ENCODE measurements at places on chromosomes 7 and 10. TPM values are rescaled to one million over a fixed set of nuclear protein-coding genes. Genes with fewer than 3 reads are reported as not detected.

DNA sequence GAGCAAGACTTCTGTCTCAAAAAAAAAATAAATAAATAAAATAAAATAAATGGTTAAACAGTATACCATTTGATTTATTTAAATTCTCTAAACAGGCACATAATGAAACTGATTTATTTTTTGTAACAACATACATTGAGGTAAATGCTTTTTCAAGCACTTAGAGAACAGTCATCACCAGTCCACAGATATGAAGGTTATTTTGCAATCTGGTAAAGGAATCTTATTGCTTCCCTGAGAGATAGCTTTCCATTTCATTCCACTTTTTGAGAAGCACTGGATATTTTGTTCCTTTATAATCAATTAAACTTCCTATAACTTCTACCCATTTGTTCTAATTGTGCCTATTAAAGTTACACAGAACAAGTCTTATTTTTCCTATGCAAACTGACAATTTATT is 5.2 kb downstream of the CEP55 start:
- no peaks in the 10 kb centered on the region for H3K27me3 ChIP-seq
- H3K4me3 ChIP-seq: no peak overlapping the region
- peaks cover 4% of the 10 kb centered on the region for H3K36me3 ChIP-seq

DNA sequence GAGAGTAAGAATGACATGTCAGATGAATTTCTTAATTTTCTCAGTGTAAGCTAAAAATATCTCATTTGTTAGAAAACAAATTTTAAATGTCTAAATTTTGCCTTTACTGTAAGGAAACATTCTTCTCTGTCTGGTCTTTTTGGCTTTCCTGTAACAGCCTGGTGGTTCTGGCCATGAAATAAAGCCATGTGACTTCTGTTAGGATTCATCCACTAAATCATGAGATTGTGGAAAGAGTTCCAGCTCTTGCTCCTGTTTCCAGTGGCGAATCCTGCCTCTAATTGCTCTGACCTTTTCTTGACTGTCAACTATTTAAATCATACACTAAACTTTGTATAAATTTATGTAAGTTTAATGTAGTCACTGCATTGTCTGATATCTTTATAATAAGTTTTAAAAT is 398.5 kb upstream of the AKR1E2 start:
- no peak overlapping the region for H3K4me3 ChIP-seq
- H3K36me3 ChIP-seq: no peaks in the 10 kb centered on the region
- no peak overlapping the region for H3K27ac ChIP-seq
- DNase-seq: no peak
- no peaks in the 10 kb centered on the region for H3K27me3 ChIP-seq
- peaks cover 24% of the 10 kb centered on the region for H3K4me1 ChIP-seq

Gene GBF1
- 48.7 TPM for total RNA-seq

Gene KLF14
- 0.55 TPM for total RNA-seq

DNA sequence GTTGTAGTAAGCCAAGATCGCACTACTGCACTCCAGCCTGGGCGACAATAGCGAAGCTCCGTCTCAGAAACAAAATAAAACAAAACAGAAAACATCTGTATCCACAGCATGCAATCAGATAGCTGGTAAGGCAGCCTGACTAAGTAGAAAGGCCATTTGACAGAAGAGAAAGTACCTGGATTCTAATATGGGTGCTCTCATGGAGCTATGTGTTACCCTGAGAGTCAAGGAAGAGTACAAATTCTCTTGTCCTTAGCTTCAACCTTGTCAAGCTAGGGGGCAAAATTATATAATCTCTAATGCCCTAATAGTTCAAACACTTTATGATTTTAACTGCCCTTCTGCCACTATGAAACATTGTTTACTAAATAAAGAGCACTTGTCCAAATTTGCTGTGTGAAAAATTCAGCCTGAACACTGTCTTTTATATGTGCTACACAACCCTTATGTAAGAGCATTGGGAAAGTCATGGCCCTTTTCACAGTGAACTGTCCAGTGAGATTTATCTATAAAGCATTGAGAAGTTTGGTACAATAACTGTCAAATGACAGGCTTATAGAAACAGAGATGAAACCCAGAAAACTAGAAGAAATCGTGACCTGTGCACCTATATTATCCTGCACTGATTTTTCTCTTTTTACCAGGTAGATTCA is 51.2 kb upstream of the PRKG1 start:
- H3K36me3 ChIP-seq: no peaks in the 10 kb centered on the region
- no peak overlapping the region for H3K4me3 ChIP-seq
- H3K4me1 ChIP-seq: no peaks in the 10 kb centered on the region
- H3K27ac ChIP-seq: no peak overlapping the region

- H3K27ac ChIP-seq: no peak overlapping the region
- no peaks in the 10 kb centered on the region for H3K36me3 ChIP-seq
- no peak overlapping the region for H3K4me3 ChIP-seq
- H3K27me3 ChIP-seq: peaks cover 1% of the 10 kb centered on the region
- DNase-seq: no peak
Observed at GRCh38 chr7:71285571-71286145, 153.7 kb downstream of the GALNT17 start.

Gene GNG11
- total RNA-seq: not detected

DNA sequence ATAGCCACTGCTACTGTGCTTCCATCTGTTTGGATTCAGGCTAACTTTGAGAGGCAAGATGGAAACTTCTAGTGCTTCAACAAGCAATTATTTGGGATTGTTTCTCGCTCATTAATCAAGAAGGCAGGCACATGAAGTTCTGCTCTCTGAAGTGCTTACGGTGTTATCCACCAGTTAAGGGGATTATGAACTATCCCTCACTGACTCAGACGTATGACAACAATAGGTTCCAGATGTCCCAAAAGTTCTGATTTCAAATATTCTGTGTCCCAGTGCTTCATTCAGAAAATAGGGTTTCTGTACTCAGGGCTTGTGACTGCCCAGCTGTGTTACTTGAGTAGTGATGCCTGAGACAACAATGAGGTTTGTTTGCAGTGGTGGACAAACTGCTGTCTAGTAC is 81.0 kb downstream of the HACD1 start:
- H3K4me1 ChIP-seq: no peaks in the 10 kb centered on the region
- H3K36me3 ChIP-seq: no peaks in the 10 kb centered on the region
- H3K27ac ChIP-seq: no peak overlapping the region
- no peak for DNase-seq

Gene PNLIP
- total RNA-seq: not detected

Gene EGFR
- total RNA-seq: 44.6 TPM

DNA sequence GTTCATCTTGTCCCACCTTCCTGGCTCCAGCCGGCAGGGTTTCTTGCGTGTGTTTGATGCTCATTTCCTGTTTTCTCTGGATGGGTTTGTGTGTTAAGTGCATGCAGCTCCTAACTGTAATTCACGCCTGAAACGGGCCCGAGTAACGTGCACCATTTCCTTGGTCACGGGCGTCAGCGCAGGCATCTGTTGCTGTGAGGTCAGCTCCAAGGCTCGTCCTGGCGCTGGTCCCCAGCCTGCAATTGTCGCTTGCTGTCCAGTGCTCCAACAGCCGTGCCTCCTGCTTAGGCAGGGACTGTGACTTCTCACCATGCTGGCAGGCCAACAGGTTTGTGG is 201.1 kb downstream of the GLRX3 start:
- H3K4me3 ChIP-seq: no peak overlapping the region
- H3K36me3 ChIP-seq: no peaks in the 10 kb centered on the region
- no peak overlapping the region for H3K27ac ChIP-seq
- H3K27me3 ChIP-seq: peaks cover 21% of the 10 kb centered on the region

Gene PPP1R9A
- 21.3 TPM for total RNA-seq

Gene KIAA1217
- total RNA-seq: 99.0 TPM

- peaks cover 4% of the 10 kb centered on the region for H3K4me1 ChIP-seq
- H3K4me3 ChIP-seq: no peak overlapping the region
- no peaks in the 10 kb centered on the region for H3K27me3 ChIP-seq
- H3K27ac ChIP-seq: no peak overlapping the region
- no peak for DNase-seq
Observed at GRCh38 chr10:33209802-33210201, 124.7 kb downstream of the NRP1 start.

- no peak for DNase-seq
- peak overlapping the region; percentile 82 for H3K27ac ChIP-seq
- H3K4me1 ChIP-seq: peaks cover 40% of the 10 kb centered on the region
- peaks cover 12% of the 10 kb centered on the region for H3K27me3 ChIP-seq
Observed at GRCh38 chr10:1464881-1465417, 272.4 kb downstream of the ADARB2 start.

GRCh38 chr7:158732494-158733219 is 28.1 kb upstream of the NCAPG2 start:
- peak; percentile 47 for DNase-seq
- H3K36me3 ChIP-seq: peaks cover 25% of the 10 kb centered on the region
- H3K27ac ChIP-seq: no peak overlapping the region

GRCh38 chr7:7821517-7821916 is 103.1 kb upstream of the RPA3 start:
- H3K27ac ChIP-seq: no peak overlapping the region
- DNase-seq: no peak
- no peaks in the 10 kb centered on the region for H3K27me3 ChIP-seq
- no peaks in the 10 kb centered on the region for H3K36me3 ChIP-seq
- H3K4me3 ChIP-seq: no peak overlapping the region

DNA sequence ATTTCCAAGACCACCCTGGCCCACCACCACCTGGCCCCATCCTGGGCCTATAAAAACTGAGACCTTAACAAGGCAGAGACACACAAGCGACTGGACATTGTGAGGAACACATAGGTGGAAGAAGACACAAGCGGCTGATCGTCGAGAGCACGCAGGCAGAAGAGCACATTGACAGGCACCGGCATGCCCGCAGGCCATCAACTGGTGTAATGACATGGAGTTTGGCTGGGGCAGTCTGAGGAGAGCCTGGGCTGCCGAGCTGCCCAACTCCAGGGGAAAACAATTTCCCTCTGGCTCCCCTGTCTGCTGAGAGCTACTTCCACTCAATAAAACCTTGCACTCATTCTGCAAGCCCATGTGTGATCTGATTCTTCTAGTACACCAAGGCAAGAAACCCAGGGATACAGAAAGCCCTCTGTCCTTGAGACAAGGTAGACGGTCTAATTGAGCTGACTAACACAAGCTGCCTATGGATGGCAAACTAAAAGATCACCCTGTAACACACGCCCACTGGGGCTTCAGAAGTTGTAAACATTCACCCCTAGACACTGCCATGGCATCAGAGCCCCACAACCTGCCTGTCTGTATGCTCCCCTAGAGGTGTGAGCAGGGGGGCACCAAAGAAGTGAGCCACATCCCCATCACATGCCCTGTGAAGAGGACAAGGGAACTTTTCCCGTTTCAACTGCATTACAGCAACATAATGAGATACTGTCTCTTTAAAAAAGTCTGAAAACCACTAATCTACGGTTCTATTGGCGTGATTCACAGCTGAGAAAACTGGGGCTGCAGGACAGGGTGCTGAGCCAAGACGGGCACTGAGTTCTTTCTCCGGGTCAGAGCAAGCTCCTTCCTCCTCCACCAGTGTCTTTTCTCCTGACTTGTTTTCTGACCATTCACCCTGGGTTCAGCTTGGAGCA is 18.5 kb upstream of the TNS3 start:
- H3K4me3 ChIP-seq: no peak overlapping the region
- H3K27ac ChIP-seq: no peak overlapping the region
- H3K4me1 ChIP-seq: peaks cover 33% of the 10 kb centered on the region
- no peaks in the 10 kb centered on the region for H3K27me3 ChIP-seq
- peaks cover 8% of the 10 kb centered on the region for H3K36me3 ChIP-seq
- no peak for DNase-seq

DNA sequence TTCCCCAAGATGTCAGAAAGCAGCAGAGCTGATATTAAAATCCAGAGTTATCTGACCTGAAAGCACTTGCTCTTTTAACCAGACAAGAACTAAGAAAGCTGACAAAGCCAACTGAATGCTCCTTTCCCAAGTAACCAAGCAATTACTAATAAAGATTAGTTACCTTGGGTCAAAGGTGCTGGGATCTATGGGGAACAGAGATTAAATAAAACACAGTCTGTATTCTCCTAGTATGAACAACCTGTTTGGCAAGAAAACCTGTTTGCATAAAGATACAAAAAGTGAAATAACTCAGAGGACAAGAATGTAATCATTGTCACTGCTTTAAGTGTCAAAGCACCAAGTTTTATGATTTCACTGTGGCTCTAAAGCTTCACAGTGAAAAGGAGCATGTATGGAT is 35.7 kb downstream of the ITPRID1 start:
- peak overlapping the region; percentile 13 for H3K27ac ChIP-seq
- H3K27me3 ChIP-seq: no peaks in the 10 kb centered on the region
- H3K4me3 ChIP-seq: peak overlapping the region; percentile 19
- no peak for DNase-seq
- H3K4me1 ChIP-seq: peaks cover 15% of the 10 kb centered on the region

Gene BAMBI
- total RNA-seq: 57.3 TPM

Gene GALNT17
- total RNA-seq: 21.9 TPM

DNA sequence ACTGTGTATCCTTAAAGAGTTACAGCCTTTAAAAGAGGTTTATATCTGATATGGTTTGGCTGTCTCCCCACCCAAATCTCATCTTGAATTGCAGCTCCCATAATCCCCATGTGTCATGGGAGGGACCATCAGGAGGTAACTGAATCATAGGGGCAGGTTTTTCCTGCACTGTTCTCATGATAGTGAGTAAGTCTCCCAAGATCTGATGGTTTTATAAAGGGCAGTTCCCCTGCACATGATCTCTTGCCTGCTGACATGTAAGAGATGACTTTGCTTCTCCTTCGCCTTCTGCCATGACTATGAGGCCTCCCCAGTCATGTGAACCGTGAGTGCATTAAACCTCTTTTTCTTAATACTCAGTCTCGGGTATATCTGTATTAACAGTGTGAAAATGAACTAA is 9.7 kb downstream of the RTKN2 start:
- peaks cover 13% of the 10 kb centered on the region for H3K36me3 ChIP-seq
- no peak for DNase-seq
- H3K27me3 ChIP-seq: no peaks in the 10 kb centered on the region
- no peak overlapping the region for H3K27ac ChIP-seq

- H3K36me3 ChIP-seq: no peaks in the 10 kb centered on the region
- peaks cover 37% of the 10 kb centered on the region for H3K4me1 ChIP-seq
- peak overlapping the region; percentile 90 for H3K27ac ChIP-seq
- DNase-seq: no peak
- no peaks in the 10 kb centered on the region for H3K27me3 ChIP-seq
Observed at GRCh38 chr10:11682851-11683250, 59.3 kb upstream of the ECHDC3 start.

DNA sequence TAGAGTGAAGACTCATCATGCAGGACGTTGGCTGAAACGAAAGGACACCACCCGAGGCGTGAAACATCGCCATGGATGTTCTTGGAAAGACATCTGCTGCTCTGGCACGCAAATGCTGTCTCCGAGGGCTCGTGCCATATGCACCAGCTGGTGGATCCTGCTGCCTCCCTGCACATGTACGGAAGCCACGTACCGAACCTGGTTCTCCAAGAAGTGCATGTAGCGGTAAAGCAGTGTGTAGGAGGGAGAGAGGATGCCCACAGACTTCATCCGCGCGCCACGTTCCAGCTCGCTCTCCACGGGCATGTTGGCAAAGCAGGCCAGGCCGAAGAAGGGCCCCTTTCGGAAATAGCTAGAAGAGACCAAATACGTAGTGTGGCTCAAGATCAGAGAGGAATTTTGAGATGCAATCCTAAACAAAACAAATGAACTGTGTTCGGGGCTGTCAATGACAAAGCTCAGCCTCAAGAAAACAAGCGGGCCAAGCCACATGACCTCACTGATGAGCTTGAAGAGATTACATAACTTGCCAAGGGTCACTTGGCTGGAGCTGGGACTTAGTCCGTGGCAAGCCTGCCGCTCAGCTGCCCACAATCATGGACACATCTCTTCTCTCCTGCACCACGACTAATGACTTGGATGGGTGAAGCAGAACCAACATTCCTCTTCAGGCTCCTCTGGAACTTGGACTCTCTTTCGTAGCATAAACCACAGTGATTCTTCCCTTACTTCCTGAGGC is 16.5 kb downstream of the DENND11 start:
- H3K27ac ChIP-seq: no peak overlapping the region
- peaks cover 7% of the 10 kb centered on the region for H3K4me1 ChIP-seq
- no peaks in the 10 kb centered on the region for H3K27me3 ChIP-seq
- DNase-seq: no peak

Gene PNLIPRP2
- 1.2 TPM for total RNA-seq
